Stomach (tissue), 19 donors: ENCODE measurements at places on chromosomes 5 and 9. TPM values are rescaled to one million over a fixed set of nuclear protein-coding genes. Genes with fewer than 3 reads are reported as not detected.

DNA sequence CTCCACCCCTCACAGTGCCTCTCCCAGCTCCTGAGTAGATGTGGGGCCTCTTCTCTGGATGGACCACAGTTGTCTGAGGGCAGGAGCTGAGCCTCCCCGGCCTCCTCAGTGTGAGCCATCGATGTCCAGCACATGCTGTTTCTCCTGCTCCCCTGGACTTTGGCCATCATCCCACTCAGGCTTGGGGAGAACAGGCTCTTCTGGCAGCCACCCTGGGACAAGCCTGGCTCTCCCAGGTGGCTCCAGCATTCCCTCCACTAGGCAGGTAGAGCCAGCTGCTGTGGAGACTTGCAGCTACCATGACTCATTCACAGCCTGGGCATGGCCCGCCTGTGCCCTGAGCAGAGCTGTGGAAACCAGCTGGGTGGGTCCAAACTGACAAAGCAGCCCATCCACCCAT lies 77.0 kb downstream of the CSNK1A1 start:
- no peaks in the 10 kb centered on the region for H3K36me3 ChIP-seq
- H3K4me1 ChIP-seq, result peaks cover 12% of the 10 kb centered on the region
- no peaks in the 10 kb centered on the region for H3K27me3 ChIP-seq
- no peak overlapping the region for H3K27ac ChIP-seq
- DNase-seq, result peak; percentile 60

DNA sequence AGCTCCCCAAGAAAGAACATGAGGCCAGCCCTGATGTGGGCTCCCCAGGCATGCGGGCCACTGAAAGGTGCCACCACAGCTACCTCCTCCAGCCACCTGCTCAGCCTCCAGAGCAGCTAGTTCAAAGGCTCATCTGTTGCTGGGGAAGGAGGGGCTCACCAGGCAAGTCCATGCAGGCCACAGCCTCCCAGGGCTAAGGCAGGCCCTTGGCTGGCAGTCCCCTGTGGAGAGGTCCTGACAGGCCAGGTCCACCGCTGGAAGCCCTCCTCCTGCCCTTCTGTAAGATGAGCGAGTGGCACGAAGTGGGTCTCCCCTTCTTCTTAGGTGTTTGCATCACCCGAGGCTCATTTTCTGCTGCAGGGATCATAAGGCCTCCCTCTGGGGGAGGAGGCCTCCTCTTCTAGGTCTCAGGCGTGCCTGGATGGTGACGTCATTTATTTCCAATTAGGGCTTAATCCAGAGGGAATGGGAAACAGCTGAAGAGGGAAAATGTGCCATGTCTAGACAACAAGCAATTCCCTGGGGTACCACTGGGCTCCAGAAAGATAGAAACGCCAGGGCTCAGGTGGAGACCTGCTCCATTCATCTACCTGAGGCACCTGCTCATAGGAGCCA lies 91.6 kb downstream of the CFAP90 start:
- no peak overlapping the region for H3K4me3 ChIP-seq
- H3K36me3 ChIP-seq, result no peaks in the 10 kb centered on the region
- DNase-seq, result no peak
- H3K27ac ChIP-seq, result no peak overlapping the region
- peaks cover 3% of the 10 kb centered on the region for H3K27me3 ChIP-seq

- peak; percentile 51 for DNase-seq
- H3K4me3 ChIP-seq, result peak overlapping the region; percentile 83
- H3K27ac ChIP-seq, result peak overlapping the region; percentile 97
- peaks cover 48% of the 10 kb centered on the region for H3K4me1 ChIP-seq
Observed at GRCh38 chr5:61333321-61333953, 1.4 kb downstream of the ZSWIM6 start.

GRCh38 chr9:124929464-124929863 lies 11.4 kb downstream of the GOLGA1 start:
- no peak overlapping the region for H3K27ac ChIP-seq
- no peaks in the 10 kb centered on the region for H3K4me1 ChIP-seq
- no peak for DNase-seq

DNA sequence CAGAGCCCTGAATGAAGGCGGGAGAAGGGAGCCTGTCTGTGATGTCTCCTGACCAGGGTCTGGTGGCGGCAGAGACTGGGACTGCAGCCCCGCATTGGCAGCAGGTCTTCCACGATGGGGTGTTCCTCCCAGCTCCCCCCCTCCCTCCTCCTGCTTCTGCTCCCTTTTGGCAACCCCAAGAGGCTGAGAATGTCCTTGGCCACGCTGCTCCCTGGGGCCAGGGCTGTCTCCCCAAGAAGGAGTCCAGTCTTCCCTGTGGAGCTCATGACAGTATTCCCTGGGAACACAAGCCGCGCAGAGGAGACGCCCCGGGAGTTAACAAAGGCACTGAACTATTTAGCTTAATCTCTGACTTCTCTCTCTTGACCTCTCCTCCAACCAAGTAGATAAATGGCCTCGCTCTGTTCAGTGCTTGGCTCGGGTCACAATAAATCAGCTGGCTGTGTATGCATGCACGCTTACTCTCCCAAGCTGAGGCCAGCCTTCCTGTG lies 84.0 kb upstream of the NEURL1B start:
- H3K27me3 ChIP-seq, result no peaks in the 10 kb centered on the region
- H3K27ac ChIP-seq, result peak overlapping the region; percentile 58
- peak; percentile 80 for DNase-seq
- H3K4me3 ChIP-seq, result no peak overlapping the region

IFNK gene
- polyA plus RNA-seq, result not detected
